ENCODE measurements at places on chromosomes 5 and 9. TPM values are rescaled to one million over a fixed set of nuclear protein-coding genes. Genes with fewer than 3 reads are reported as not detected.
A peak's percentile ranks its signal among the peaks of the same experiment; 100 is the strongest.

The SLC1A1 gene
- 48.4 TPM for total RNA-seq

The BTNL8 gene
- 0.89 TPM for total RNA-seq

The IFNA2 gene
- total RNA-seq, result not detected

The RMI1 gene
- 9.2 TPM for total RNA-seq

The WDR31 gene
- 5.7 TPM for total RNA-seq

DNA sequence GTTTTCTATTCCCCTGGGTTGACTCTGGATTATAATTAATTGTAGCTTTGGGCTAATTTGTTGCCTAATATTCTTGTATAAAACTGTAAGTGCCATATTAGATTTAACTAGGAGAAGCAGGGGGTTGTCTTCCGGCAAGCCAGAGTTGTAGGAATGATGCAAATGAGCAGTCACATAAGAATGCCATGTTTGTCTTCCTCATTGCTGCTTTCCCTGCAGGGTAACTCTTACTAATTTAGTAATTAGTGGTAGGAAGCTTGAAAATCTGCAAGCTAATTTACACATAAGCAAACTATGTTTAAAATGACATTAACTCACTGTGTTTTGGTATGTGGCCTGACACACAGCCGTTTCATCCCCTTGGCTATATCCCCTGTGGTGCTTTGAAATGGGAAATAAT lies 527.8 kb downstream of the KCTD16 start:
- no peak for DNase-seq

DNA sequence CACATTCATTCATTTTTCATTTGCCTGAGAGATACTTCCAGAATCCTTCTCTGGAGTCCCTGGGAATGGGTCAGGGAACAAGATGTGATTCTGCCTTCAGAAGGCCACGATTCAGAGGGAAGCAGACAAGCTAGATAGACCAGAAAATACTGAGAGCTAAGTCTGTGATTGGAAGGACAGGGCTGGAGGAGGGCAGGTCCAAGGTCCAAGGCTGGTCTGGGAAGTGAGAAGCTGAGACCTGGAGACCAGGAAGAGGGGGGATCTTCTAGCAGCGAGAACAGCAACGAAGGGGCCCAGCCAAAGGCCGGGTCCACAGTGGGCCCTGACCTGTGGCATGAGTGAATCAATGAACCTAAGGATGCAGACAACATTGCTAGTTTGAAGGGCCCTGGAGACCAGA lies 4.1 kb upstream of the IER5L start:
- no peak for DNase-seq

DNA sequence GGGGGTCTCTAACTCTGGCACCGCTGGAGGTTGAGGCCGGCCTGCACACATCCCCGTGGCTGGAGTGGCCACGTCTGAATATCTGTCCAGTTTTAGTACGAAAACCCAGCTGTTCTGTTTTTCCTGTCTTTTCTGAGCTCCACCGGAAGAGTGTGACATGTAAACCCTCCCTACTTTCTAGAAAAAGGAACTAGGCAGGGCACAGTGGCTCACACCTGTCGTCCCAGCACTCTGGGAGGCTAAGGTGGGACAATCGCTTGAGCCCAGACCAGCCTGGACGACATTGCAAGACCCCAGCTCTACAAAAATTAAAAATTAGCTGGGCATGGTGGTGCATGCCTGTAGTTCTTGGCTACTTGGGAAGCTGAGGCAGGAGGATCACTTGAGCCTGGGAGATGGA lies 8.2 kb upstream of the PHYKPL start:
- DNase-seq, result no peak

DNA sequence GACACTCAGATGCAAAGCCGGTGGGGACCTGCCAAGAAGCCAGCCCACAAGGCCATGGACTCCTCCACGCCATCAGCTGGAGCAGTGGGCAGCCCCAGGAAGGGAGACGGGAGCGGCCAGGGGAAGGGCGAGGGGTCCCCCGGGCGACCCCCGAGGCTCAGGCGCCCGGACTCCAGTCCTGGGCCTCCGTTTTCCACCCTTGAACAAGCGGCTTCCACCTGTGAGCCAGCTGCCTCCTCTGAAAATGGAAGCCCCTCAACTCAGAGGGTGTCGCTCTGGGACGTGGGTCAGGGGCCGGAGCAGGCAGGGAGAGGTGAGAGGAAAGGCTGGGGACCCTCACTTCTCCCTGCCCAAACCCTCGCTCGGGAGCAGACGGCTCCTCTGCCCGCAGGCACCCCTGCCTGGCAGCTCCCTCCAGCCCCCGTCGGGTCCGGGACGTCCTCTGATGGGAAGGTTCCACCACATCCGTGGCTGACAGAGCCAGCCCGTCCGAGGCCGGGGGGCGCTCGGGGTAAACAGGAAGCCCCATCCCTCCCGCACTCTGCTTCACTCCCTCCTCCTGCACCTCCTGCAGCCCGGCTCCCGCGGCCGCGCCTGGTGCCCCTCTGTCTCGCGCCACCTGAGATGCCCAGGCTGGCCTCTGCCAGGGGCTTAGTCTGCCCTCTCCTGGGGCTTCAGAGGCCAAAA lies 3.7 kb upstream of the EGFL7 start:
- DNase-seq, result no peak

DNA sequence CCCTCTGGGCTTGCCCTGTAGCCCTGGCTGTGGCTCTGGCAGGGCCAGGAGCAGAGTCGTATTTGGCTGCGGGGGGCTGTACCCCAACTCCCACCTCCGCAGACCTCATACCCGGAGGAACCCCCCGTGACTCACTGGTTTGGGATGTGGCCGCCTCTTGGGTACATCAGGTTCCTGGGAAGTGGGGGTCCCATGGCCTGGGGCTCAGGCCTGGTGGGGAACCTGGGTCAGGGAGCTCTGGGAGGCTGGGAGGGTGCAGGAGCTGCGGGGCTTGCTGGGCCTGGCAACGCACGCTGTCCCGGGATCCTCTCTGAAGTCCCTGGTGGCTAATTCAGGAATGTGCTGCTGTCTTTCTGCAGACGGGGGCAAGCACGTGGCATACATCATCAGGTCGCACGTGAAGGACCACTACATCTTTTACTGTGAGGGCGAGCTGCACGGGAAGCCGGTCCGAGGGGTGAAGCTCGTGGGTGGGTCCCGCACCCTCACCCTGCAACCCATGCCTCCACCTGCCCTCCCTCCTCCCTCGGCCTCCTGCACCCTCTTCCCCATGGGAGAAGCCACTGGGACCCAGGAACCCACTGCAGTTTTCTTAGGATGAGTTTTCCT lies 2.4 kb downstream of the LCN1 start:
- no peak for DNase-seq

DNA sequence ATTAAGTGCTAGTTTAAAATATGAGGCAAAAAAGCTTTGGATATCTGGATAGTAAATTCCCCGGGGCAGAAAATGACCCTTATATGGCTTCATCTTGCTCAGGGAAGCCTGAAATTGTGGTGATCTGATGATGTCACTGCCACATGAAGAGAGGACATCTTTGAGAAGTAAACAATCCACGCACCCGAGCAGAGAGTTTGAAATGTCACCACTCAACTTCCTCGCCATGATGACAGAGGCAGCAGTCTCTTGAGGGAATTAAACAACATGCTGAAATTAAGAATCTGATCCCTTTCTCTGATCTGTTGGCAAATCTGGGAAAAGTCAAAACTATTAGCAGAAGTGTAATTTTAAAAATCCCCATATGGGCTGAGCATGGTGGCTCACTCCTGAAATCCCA lies 110.0 kb downstream of the TLE1 start:
- no peak for DNase-seq

GRCh38 chr9:132575005-132575609 lies 7.3 kb upstream of the BARHL1 start:
- DNase-seq, result peak; percentile 76

GRCh38 chr9:127912882-127913281 lies 4.0 kb downstream of the ST6GALNAC4 start:
- DNase-seq, result no peak

DNA sequence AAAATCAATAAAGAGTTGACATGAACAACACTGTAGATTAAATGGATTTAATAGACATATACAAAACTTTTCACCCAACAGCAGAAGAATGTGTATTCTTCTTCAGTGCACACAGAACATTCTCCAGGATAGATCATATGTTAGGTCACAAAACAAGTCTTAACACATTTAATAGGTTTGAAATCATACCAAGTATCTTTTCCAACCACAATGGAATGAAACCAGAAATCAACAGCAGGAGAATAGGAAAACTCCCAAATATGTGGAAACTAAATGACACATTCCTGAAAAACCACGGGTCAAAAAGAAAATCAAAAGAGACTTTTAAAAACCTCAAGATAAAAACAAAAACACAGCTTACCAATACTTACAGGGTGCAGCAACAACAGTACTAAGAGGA lies 790.1 kb upstream of the ZNF608 start:
- DNase-seq, result no peak

GRCh38 chr9:14710804-14711203 lies 11.7 kb downstream of the CER1 start:
- DNase-seq, result no peak

DNA sequence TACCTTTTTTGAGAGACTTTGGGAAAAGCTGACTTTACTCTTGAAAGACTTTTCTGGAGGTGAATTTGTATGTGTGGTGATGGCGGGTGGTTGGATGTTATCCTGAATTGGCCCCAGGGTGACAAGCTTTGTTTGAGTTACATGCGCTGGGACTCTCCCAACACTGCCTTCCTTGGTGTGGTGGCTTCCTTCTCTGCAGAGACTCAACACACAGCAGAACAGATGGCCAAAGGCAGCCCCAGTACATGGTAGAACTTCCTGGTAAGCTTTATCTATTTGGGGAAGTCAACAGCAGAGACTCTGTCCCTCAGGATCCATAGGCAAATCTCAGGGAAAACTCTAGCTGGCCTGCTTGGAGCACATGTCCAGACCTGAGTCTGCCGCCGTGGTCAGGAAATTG lies 18.1 kb downstream of the C1QTNF2 start:
- no peak for DNase-seq

GRCh38 chr9:108850293-108850897 lies 5.4 kb downstream of the ACTL7B start:
- no peak for DNase-seq

DNA sequence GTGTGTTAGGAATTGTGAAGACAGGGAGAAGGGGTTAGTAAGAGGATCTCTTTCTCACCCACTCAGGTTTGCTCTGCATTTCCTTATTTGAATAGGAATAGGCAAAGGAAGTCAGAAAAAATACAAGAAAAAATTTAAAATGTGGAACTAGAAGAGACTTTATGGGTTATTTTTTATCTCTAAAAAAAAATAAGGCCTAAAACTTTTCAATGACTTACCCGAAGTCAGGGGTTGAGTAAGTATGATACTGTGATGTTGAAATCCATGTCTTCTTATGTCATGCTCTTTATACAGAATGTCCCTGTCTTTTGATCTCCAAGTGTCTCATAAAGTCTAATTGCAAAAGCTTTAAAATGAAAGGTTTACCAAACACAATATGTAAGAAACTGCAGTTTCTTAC lies 148.3 kb upstream of the PIK3R1 start:
- no peak for DNase-seq

DNA sequence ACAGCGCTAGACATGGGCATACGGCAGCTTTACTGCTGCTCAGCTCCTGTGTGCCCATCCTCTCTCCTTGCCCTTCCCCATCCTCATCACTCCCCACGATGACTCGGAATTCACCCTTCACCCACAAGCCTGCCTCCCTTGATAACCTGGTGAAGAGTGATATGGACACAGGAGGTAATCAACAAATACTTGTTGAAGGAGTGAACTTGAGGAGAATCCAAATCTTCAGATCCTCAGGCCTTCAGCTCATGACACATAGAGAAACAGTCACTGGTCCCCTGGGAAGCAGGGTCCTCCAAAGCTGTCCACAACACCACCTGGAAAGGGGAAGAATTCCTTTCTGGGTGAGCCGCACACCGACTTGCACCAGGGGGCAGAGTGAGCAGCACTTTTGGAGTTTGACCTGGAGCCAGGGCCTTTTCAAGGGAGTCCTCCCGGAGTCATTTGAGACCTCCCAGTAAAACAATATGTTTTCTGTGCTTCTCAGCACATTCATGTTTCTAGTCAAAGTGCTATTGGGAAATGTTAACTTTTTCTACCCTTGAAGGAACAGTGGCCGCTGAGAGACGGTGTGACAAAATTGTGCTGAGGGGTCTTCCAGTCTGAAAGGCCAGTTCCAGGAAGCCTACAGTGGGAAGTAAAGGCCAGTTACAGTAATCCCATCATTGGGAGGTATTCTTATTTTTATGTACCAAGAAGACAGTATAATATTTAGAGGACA lies 332.3 kb downstream of the CWC27 start:
- peak; percentile 79 for DNase-seq

DNA sequence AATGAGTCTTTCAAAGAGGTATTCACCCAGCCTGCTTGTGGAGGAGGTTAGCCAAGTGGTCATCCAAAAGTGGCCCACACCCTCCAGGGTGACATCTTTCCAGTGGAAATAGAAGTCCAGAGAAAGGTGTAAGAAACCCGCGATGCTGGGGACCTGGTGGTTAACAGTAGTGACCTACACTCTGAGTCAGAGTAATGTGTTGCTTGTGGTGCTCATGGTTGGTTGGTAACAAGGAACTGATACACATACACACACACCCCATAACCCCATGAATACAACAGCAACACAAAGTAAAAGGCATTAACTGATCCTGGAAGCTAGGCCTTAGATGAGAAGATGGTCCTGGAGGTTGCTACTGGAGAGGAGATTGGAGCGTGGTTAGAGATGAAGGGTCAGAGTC lies 26.9 kb downstream of the MRPS30 start:
- no peak for DNase-seq

GRCh38 chr9:33051144-33051543 lies 25.3 kb downstream of the SMU1 start:
- no peak for DNase-seq

GRCh38 chr5:107216587-107216986 lies 454.1 kb downstream of the EFNA5 start:
- no peak for DNase-seq

DNA sequence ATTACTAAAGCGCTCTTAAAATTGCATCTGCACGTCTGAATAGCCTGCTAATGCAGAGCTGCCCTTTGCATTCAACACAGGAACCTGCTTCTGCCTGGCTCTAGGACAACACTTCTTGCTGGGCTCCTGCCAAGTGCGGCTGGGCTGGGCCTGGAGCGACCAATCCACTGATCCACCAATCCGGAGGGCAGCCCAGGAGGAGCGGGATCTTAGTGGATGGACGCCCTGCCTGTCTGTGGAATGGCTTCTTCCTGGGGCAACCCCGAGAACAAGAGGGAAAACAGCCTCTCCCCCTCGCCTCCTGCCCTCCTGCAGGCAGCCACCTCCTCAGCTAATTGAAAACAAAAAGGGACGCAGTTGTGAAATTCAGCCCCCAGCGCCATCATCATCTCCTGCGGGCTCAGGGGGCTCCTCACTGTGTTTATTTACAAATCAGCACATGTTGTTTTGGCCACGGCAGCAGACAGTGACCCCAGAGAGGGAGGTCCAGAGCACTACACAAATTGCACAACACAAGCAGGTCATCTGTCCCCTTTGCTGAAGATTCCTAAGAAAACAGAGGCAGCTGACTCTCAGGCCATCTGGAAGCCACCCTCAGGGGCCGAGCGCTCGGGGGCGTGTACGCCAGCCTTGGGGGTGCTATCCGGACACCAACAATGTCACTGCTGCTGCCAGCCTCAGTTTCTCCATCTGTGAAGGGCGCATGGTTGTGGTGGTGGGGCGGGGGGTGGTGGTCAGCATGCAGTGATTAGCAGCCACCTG lies 57.3 kb downstream of the GADD45G start:
- DNase-seq, result peak; percentile 100

- DNase-seq, result no peak
Measured at GRCh38 chr5:12023614-12024241, 119.5 kb upstream of the CTNND2 start.

- DNase-seq, result no peak
Measured at GRCh38 chr9:84492366-84493159, 152.0 kb upstream of the SLC28A3 start.

- peak; percentile 61 for DNase-seq
Measured at GRCh38 chr9:112174222-112174964, 704 bp downstream of the SUSD1 start.

GRCh38 chr9:127545196-127546124 lies 66.6 kb upstream of the STXBP1 start:
- DNase-seq, result peak; percentile 62
